ENCODE measurements at places on chromosomes 1 and 21.

- no peak for DNase-seq
These were observed 2.0 kb upstream of the UBE2G2 start for GRCh38 chr21:44803651-44804050.

- DNase-seq, result no peak
These were observed 413.9 kb downstream of the DUSP10 start for GRCh38 chr1:221327954-221328353.

DNA sequence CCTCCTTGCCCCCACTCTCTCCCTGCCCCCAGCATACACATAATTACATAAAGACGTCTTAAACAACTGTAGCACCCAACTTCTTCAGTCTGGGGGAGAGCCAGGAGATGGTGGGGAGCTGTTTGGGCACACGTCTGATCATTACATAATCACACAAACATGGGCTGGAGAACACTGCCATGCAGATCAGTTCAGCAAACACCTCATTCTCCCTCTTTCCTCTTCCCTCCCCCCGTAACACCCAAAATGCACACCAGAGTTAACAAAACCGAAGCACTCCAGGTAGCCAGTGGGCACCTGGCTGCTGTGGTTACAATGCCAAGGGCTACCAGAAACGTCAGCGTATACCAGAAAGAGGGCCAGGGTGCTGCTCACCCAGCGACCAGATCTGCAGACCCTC is 1.6 kb downstream of the HIVEP3 start:
- no peak for DNase-seq

GRCh38 chr1:100134872-100135271 is 1.9 kb downstream of the TRMT13 start:
- no peak for DNase-seq

- DNase-seq, result no peak
These were observed 96.5 kb downstream of the NEK7 start for GRCh38 chr1:198253259-198253658.

DNA sequence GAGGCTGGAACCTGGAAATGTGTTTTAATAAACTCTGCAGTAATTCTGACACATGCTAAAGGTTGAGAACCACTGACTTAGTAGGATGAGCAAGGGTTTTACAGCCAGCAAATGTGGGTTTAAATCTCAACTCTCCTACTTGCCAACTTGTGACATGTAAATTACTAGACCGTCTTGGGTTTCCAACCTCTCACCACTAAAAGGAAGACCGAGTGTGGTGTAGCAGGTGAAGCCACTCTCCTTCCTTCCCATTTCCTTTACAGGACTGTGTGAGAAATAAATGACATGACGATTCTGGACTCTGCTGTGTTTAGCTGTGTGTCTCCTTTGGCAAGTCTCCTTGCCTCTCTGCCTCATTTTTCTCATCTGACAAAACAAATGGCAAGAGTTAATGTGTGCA is 49.5 kb upstream of the DNAJC6 start:
- DNase-seq, result no peak

- no peak for DNase-seq
These were observed 8.2 kb downstream of the TNN start for GRCh38 chr1:175075572-175076568.
